A549 treated with CORT108297 at 1 μM for 4 hours (cell line): ENCODE measurements at places on chromosomes 13 and 19. TPM values are rescaled to one million over a fixed set of nuclear protein-coding genes. Genes with fewer than 3 reads are reported as not detected.

The CYP2F1 gene
- not detected in 5 replicates for total RNA-seq

The CEACAM16 gene
- 0.09 to 0.24 TPM (median 0.10 TPM) in 4 of 5 replicates, not detected in the other for total RNA-seq

The HSPBP1 gene
- total RNA-seq: 119 to 156 TPM (median 146 TPM) in 5 replicates

The MICOS13 gene
- 49.1 to 75.8 TPM (median 67.3 TPM) in 5 replicates for total RNA-seq

The CD70 gene
- 13.2 to 28.7 TPM (median 26.0 TPM) in 5 replicates for total RNA-seq

The SERPINE3 gene
- total RNA-seq: not detected in 5 replicates

The ZNF223 gene
- 1.9 to 2.9 TPM (median 2.7 TPM) in 5 replicates for total RNA-seq

The SRRM5 gene
- 0.65 to 1.3 TPM (median 0.76 TPM) in 5 replicates for total RNA-seq

The ADPRHL1 gene
- 12.2 to 15.5 TPM (median 12.9 TPM) in 5 replicates for total RNA-seq

The ZNF681 gene
- not detected in 5 replicates for total RNA-seq

The FXYD3 gene
- 0.10 to 0.24 TPM (median 0.12 TPM) in 4 of 5 replicates, not detected in the other for total RNA-seq

The PRTN3 gene
- total RNA-seq: 0.27 to 0.56 TPM (median 0.34 TPM) in 5 replicates

The IL12RB1 gene
- not detected in 5 replicates for total RNA-seq

The PEAK3 gene
- total RNA-seq: not detected in 5 replicates

The IZUMO4 gene
- 0.40 to 0.66 TPM (median 0.50 TPM) in 5 replicates for total RNA-seq

The LILRB1 gene
- total RNA-seq: 0.08 TPM in 1 of 5 replicates, not detected in the others

The CADM4 gene
- total RNA-seq: 6.9 to 11.3 TPM (median 9.3 TPM) in 5 replicates

The BSPH1 gene
- total RNA-seq: not detected in 5 replicates

The EDDM13 gene
- not detected in 5 replicates for total RNA-seq

The CERS1 gene
- 4.4 to 6.0 TPM (median 5.6 TPM) in 5 replicates for total RNA-seq

The MBD3L3 gene
- total RNA-seq: not detected in 5 replicates

The CUL4A gene
- total RNA-seq: 52.0 to 57.4 TPM (median 55.5 TPM) in 5 replicates

The DKKL1 gene
- 0.39 to 0.74 TPM (median 0.47 TPM) in 5 replicates for total RNA-seq

The ODAD3 gene
- 1.1 to 1.5 TPM (median 1.3 TPM) in 5 replicates for total RNA-seq

The LGALS7B gene
- 0.39 to 0.48 TPM in 2 of 5 replicates, not detected in the others for total RNA-seq

The SLC17A7 gene
- 0.53 to 0.74 TPM (median 0.65 TPM) in 5 replicates for total RNA-seq

The HCN2 gene
- 27.2 to 45.0 TPM (median 40.3 TPM) in 5 replicates for total RNA-seq

The CRTC1 gene
- 3.4 to 5.5 TPM (median 4.2 TPM) in 5 replicates for total RNA-seq

The PABPC3 gene
- total RNA-seq: 0.10 to 0.17 TPM (median 0.14 TPM) in 5 replicates

The TTC9B gene
- total RNA-seq: 0.14 to 1.1 TPM (median 0.69 TPM) in 5 replicates

The PLPPR3 gene
- 3.6 to 5.1 TPM (median 4.5 TPM) in 5 replicates for total RNA-seq

The HIPK4 gene
- 0.17 to 0.29 TPM (median 0.27 TPM) in 5 replicates for total RNA-seq
